ENCODE measurements at places on chromosomes 3 and 15.
A peak's percentile ranks its signal among the peaks of the same experiment; 100 is the strongest.

DNA sequence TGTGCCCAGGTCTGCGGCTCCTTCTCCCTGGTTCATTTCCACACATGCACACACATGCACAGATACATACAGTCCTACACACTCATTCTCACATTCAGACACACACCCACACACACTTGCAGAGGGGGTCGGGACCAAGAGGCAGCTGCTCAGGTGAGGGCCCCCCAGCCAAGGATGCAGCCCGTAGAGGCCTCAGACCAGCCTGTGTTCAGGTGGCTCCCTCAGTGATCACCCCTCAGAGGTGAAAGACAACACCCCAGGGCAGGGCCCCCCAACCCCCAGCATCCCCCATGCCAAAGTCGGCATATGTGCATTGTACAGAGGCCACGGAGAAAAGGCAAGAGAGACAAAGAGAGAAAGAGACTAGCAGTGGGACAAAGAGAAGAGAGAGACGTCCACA, 5.9 kb upstream of the CORO2B start:
- DNase-seq = no peak
- H3K4me1 ChIP-seq = no peaks in the 10 kb centered on the region
- H3K27ac ChIP-seq = no peak overlapping the region
- no peak overlapping the region for H3K4me3 ChIP-seq
- no peaks in the 10 kb centered on the region for H3K36me3 ChIP-seq

- no peaks in the 10 kb centered on the region for H3K27me3 ChIP-seq
- no peak for DNase-seq
- peaks cover 37% of the 10 kb centered on the region for H3K36me3 ChIP-seq
- peak overlapping the region; percentile 99 for H3K27ac ChIP-seq
- no peak overlapping the region for H3K4me3 ChIP-seq
Observed at GRCh38 chr3:134201201-134202130, 49.2 kb downstream of the RYK start.

- no peaks in the 10 kb centered on the region for H3K27me3 ChIP-seq
- DNase-seq = no peak
- no peak overlapping the region for H3K27ac ChIP-seq
Observed at GRCh38 chr3:27360113-27361078, 8.8 kb downstream of the NEK10 start.

GRCh38 chr3:156334841-156335545, 214.6 kb downstream of the KCNAB1 start:
- H3K27me3 ChIP-seq = no peaks in the 10 kb centered on the region
- no peak overlapping the region for H3K4me3 ChIP-seq
- H3K27ac ChIP-seq = no peak overlapping the region
- H3K4me1 ChIP-seq = no peaks in the 10 kb centered on the region
- no peaks in the 10 kb centered on the region for H3K36me3 ChIP-seq

- no peak overlapping the region for H3K27ac ChIP-seq
- no peaks in the 10 kb centered on the region for H3K4me1 ChIP-seq
- no peaks in the 10 kb centered on the region for H3K27me3 ChIP-seq
- no peaks in the 10 kb centered on the region for H3K36me3 ChIP-seq
Observed at GRCh38 chr15:86588413-86588812, 508.7 kb downstream of the AGBL1 start.

DNA sequence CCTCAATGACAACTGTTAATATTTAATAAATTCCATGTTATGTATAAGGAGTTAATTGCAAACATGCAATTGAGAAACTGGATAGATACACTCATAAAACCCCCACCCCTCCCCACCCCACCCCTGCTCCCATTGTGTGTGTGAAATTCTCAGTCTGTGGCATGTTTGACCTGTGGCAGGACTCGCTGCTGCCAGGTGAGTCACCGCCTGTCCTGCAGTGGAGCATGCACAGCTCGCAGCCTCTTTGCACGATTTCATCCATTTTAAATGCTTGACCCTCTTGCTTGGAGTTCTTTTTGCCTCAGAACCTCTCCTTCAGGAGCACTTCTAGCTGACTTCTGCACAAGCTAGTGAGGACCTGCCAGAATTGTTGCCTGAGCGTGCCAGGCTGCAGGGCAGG, 5.3 kb upstream of the APEH start:
- H3K4me3 ChIP-seq = no peak overlapping the region
- H3K36me3 ChIP-seq = no peaks in the 10 kb centered on the region
- H3K4me1 ChIP-seq = peaks cover 16% of the 10 kb centered on the region
- peak overlapping the region; percentile 38 for H3K27ac ChIP-seq
- DNase-seq = no peak

GRCh38 chr3:109025896-109026295, 72.2 kb upstream of the GUCA1C start:
- H3K4me3 ChIP-seq = no peak overlapping the region
- DNase-seq = no peak
- no peaks in the 10 kb centered on the region for H3K36me3 ChIP-seq
- no peaks in the 10 kb centered on the region for H3K27me3 ChIP-seq

DNA sequence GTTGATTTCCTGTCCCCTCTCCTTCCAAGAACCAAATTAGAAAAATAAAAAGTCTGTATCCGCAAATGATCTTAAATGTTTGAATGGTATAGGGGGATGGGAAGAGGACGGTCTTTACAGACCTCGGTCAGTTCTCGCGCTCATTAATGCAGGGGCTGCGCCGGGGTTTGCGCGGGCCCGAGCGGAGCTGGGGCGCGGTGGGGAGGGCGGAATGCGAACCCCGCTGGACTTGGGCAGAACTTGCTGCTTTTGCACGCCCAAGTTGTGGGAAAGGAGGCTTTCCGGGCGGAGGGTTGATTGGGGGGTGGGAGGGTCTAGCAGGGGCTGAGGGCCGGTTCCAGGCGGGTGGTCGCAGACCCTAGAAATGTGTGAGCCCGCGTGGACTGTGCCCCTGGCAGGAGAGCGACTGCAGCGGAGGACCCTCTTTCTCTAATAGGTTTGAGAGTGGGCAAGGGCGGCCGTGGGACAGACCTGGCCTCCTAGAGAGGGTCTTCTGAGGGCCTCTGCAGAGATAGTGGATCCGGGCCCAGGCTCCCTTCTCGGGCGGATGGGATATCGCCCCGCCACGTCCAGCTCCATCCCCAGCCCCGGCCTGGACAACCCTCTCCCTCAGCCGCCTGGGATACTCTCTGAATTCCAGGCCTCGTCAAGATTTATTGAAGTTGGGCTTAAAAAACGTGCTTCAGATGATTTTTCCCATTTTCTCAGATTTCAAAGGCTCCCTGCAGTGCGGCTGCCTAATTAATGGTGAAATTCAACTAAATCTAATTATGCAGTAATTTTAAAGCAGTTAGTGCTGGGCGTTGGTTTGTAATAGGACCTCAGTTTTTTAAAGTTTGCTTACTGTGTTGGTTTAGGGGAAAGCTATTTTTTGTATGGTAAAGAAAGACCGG, 11.3 kb downstream of the NR2F2 start:
- H3K4me1 ChIP-seq = peaks cover 5% of the 10 kb centered on the region
- peak; percentile 69 for DNase-seq
- H3K4me3 ChIP-seq = peak overlapping the region; percentile 86
- peaks cover 51% of the 10 kb centered on the region for H3K36me3 ChIP-seq
- H3K27ac ChIP-seq = peak overlapping the region; percentile 88

DNA sequence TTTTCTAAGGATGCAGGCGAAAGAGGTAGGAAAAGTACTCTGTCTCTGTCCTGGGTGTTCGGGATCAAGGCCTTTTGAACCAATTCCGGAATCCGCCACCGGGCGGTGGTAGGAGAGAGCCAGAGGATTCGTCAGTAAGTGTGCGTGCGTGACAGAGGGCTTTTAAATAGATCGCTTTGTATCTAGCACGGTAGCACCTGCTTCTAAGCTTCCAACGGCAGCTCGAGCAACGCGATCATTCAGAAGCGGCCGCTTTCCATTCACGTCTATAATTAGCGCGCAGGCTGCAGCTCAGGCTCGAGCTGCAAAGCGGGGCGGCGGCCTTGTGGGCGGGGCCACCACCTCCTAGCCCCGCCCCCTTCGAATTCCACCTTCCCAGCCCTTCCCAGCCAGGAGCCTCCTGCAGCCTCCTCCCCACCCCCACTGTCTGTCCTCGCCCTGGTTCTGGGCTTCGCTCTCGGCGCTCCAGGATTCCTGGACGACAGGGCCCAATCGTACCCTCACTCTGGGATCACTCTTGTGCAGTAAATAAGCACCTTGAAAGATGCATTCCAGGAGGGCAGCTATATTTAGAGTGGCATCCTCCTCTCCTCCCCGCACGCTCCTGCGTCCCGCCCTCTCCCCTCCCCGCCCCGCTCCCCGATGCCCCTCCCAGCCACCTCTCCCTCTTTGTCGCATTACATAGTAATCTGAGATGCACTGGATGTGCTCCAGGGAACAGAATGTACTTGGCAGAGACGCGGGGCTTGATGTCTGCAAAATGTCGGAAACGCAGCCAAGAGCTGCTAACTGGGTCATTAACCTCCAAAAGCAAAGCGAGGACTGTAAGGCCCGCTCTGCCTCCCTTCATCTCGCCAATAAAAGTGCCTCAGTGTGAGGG, 224.1 kb upstream of the TPRG1 start:
- no peaks in the 10 kb centered on the region for H3K36me3 ChIP-seq
